ENCODE measurements at places on chromosomes 4 and X.

DNA sequence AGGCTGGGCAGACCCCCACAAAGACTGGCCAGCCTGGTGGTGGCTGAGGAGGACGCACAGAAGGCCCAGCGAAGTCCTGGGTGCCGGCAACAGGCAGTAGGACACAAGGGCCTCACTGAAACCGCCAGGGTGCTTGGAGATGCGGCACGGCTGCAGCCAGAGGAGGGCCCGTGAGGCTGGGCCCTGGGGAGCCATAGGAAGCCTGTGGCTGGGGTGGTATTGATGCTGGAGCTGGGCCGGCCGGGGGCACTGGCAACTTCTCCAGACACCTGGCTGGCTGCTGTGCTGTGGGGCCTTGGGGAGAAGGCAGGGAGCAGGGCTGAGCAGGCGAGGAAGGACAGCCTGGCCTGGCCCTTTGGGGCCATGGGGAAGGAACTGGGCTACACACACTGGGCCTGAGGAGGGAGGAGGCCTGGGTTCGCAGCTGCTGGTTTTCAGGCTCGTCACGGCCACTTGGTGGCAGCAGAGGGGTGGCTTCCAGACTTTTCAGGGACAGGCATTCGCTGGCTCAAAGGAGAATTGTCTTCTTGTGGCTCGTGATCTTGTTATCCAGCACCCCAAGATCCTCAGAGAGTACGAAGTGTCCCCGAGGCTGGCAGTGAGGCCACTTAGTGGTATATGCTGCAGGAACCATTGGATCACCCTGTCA lies 37.2 kb downstream of the ATP2B3 start:
- H3K4me3 ChIP-seq, result no peak overlapping the region
- H3K27me3 ChIP-seq, result no peaks in the 10 kb centered on the region
- peak; percentile 49 for DNase-seq
- H3K36me3 ChIP-seq, result no peaks in the 10 kb centered on the region
- H3K4me1 ChIP-seq, result no peaks in the 10 kb centered on the region
- no peak overlapping the region for H3K27ac ChIP-seq

GRCh38 chr4:53461244-53461643 lies 83.8 kb downstream of the FIP1L1 start:
- no peaks in the 10 kb centered on the region for H3K4me1 ChIP-seq
- no peak overlapping the region for H3K27ac ChIP-seq
- DNase-seq, result no peak

DNA sequence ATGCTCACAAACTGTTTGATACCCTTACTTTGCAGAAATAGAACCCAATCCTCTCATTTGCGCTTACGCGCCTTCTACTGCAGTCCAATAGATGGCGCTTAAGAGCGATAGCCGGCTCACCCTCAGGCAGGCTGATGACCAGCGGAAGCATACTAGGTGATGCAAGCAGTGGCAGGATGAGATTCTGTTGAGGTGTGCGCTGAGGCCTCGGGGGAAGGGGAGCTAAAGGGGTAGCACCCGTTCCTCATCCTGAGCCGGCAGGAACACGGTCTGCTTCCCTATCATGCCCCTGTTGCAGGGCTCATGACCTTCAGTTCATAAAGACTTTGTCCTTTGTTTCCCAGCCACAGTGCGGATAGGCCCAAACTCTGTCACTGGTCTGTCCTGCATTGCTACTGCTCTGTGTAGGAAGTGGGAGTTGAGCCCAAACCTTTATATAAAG lies 628.9 kb downstream of the TLL1 start:
- H3K27ac ChIP-seq, result no peak overlapping the region
- no peak overlapping the region for H3K4me3 ChIP-seq
- H3K27me3 ChIP-seq, result no peaks in the 10 kb centered on the region
- no peaks in the 10 kb centered on the region for H3K36me3 ChIP-seq
- DNase-seq, result no peak
- no peaks in the 10 kb centered on the region for H3K4me1 ChIP-seq

- H3K36me3 ChIP-seq, result no peaks in the 10 kb centered on the region
- H3K27me3 ChIP-seq, result no peaks in the 10 kb centered on the region
- H3K4me1 ChIP-seq, result no peaks in the 10 kb centered on the region
- H3K4me3 ChIP-seq, result no peak overlapping the region
These were observed 1260.9 kb downstream of the C4orf33 start for GRCh38 chr4:130356873-130357272.

DNA sequence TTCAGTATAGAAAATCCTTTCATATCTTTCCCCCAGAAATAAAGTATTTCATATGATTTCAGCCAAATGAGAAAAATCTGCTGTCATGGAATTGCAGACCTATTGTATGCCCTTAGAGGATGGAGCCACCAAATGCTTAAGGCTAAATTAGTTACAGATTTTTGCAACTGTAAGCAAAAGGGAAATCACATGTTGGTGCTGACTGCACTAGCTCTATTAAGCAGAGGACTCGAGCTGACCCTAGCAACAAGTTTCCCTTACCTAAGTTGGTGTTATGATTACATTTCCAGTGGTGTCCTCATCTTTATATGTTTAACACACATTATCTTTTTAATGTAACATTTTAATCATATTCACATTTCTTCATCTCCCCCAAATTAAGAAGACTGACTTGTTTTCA lies 58.3 kb upstream of the DOCK11 start:
- H3K27me3 ChIP-seq, result no peaks in the 10 kb centered on the region
- H3K4me3 ChIP-seq, result no peak overlapping the region
- no peak overlapping the region for H3K27ac ChIP-seq
- peaks cover 56% of the 10 kb centered on the region for H3K36me3 ChIP-seq
- DNase-seq, result no peak
- H3K4me1 ChIP-seq, result no peaks in the 10 kb centered on the region
